HS-27A (cell line): ENCODE measurements at places on chromosomes 2 and 18.

GRCh38 chr2:160315337-160315736 lies 115.3 kb upstream of the ITGB6 start:
- DNase-seq, result no peak

GRCh38 chr18:21680161-21680560 lies 24.4 kb downstream of the ABHD3 start:
- DNase-seq, result no peak

DNA sequence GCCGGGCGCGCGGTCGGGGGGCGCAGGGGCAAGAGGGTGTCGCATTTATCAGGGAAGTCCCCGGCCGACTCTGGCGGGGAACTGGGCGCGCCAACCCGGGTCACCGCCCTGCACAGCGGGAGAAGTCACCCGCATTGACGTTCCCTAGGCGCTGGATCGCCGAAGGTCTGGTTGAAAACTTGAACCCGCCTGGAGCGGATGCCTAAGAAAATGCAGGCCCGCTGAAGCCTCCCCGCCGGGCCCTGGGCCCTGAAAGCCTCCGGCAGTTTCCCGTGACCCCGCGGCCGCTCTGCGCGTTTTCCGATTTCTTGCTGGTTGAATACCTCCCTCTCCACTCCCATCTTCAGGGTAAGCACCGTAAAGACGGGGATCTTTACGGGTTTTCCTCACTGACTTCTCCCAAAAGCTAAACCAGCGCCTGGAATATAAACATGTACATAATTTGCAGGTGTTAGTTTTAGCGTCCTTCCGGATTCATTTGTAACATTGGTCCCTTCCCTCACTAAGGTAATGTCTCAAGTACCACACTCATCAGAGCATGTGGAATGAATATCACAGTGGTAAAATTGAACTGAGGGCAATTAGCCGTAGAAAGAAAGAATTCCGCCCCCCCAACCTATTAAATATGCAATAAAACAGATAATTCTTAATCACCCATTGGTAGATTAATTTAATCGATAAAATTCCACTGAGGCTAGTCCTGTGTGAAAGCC lies 675 bp upstream of the SPIRE1 start:
- DNase-seq, result no peak

DNA sequence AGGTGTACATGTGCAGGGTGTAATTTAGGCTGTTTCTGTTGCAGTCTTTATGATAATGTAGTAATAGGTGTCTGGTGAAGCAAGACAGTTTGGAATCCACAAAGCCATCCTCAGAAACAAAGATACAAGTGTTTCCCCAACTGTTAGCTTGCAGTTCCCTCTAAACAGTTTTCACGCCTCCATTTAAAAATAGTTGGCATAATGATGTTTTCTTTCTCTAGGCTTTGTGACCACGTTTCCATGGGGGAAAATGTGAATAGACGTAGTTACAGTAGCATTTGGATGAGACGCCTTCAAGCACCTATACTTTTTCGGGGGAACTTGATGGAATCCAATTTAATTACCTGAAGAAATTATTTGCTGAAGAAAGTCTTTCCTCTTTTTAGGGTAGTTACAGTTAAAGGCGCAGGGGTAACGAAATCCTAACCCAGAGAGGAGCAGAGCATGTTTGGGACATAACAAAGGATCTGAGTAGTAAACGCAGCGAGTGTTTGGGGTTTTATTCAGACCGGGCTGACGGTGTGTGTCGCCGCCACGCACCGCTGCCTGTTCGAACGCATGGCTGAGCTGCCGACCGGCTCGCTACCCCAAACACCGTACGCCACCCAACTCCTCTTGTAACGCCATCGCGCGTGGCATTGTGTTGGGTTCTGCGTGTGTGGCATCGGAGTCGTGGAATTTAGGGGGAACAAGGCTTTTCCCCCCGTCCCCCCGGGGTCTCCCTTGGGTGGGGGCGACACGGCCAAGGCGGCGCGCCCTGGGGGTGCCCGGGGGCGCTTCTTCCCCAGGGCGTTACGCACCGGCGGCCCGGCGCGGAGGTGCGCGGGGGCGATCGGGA lies 681 bp upstream of the NRP2 start:
- DNase-seq, result no peak
